Fibroblast of skin of left quadriceps (primary cell): ENCODE measurements at places on chromosomes 2 and 18.

DNA sequence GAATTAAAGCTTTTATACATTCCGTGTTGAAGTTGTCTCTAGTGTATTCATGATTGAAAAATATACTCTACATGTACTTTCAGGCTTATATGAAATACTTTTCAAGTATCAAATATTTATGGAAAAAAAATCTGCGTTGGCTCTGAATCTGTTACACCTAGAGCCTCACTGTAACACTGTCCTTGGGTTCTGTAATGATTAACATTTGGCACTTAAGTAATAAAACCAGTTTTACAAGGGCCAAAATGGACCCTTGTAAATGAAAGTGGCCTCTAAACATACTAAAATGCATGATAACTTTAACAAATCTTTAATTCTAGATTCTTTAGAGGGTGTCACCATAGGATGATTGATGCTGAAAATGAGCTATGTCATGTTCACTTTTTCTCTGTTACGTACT, 162.8 kb downstream of the PTPRM start:
- DNase-seq, result no peak

DNA sequence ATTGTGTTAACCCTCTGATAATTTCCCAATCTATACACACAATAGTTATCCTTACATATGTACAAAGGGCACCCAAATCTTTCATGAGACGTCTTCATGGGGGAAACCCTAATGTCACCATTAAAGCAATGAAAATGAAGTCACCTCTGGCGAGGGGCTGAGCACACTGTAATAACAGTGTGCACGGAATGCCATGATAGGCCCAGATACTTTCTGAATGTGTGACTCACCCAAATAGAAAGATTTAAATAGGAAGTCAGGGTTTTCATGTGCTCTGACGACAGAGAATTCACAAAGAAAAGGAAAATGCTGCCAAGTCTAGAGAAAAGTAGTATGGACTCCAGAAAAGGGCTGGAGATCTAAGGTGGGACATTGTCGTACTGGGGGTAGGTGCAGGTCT, 128.3 kb downstream of the SATB2 start:
- no peak for DNase-seq

- DNase-seq, result no peak
Measured at GRCh38 chr2:33581872-33582271, 17.2 kb downstream of the FAM98A start.

DNA sequence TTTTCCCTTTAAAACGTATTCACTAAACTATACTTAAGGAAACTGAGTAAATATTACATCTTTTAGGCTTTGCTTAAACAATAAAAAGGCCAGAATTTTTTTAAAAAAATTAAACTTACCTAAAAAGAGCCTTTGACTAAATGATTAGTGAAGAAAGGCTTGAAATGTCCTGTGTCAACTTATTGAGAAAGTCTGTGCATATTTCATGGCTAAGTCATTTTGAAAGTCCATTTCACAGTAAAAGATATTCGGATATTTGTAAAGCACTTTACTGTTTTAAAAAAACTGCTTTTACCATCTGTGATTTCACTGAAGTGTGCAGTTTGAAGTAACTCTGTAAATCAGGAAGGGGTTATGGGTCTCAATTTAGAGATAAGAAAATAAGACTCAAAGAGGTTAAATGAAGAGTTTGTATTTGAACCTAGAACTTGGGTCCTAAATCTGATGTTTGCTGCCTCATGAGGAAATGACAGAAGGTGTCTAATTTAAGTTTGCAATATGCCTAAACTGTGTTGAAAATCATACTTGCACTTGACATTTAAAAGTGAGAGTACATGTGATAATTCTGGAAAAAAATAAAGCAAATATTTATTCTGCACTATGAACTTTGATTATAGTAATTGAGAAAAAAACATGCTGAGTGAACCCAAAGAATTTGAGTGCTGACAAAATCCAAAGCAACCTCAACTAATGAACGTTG, 50.5 kb downstream of the RAB27B start:
- no peak for DNase-seq

DNA sequence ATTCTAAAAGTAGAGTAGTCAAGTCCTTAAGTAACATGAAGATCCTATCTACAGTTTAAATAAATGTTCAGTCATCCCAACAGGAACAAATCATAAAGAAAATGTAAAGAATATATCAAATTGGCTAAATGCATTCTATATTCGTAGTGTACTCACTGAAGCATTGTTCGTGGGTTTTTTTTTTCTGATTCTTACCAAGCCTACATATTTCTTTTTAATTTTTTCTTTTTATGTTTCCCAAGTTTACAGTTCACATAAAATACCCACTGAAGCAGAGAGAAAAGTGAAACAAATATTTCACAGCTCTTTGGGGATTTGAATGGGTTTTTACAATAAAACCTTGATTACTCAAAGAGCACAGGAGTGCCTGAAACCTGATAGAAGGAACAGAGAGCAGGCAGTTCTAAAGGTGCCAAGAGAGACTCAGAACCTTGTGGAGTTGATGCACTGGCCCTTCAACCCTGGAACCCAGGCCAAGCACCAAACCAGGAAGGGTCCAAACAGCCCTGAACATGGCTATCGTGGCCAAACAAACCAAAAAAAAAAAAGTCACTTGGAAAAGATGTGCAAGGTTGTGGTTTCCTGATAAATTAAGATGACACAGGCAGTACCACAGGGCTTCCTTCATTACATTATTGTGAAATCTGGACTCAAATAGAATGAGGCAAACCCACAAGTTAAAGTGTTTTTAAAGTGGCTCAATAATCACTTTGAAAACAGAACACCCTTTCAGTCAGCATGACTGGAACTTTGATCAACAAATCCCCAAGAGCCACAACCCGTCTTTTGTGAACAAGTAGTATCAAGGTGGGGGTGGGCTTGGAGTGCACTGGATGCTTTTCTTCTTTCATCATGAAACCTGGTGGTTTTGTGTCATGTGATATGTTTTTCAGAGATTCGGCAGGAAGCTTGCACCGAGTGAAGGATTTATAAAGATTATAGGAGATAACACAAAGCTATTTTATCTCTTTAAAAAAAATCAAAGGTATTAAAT, 245.0 kb upstream of the FN1 start:
- DNase-seq, result peak; percentile 78

DNA sequence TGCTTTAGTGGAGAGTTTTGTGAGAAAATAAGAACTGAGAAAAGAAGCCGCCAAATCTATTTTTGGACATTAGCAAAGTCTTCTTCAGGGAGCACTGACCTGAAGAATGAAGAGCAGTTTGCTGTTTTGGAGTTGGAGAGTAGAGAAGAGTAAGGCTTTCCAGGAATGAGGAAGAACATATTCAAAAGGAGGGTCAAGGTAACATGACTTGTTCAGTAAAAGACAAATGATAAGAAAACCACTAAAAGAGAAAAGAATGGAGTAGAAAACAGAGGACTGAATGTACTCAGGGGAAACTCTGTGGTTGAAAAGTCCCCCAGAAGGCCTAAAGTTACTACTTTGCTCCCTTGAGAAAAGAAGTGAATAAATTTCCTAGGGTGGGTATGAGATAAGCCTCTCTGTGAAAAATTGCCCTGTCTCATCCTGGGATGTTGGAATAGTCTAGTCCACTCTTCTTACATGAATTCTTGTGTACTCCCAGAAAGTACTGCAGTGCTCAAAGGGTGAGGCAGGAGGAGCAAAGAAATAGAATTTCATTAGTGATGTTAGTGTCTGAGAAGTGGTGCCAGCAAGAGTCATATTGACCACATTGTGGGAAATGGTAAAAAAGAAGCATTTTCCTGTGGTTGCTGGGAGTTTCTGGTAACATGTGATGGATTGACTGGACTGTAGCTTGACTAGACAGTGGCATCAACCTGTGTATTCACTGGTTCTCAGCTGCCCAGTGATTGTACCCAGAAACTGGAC, 27.8 kb downstream of the MBD5 start:
- no peak for DNase-seq

DNA sequence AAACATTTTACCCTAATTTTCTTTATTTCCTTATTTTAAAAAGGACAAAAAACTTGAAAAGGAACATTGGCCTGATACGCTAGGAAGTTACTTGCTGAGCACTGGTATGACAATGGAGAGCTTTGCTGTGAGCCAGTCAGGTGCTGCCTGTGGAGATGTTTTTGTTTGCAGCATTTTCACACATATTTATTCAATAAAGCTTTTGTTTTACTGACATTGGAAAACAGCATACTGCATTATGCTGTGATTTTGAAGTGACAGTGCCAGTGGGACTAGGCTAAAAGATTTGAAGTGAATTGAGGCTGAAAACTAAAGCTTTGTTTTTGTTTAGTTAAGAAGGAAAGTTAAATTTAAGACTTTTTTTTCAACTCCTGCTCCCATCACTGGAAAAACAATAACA, 470.7 kb upstream of the ZEB2 start:
- no peak for DNase-seq

- no peak for DNase-seq
Measured at GRCh38 chr2:222582928-222583327, 73.0 kb downstream of the FARSB start.

- no peak for DNase-seq
Measured at GRCh38 chr2:67865917-67866316, 196.9 kb downstream of the C1D start.

- DNase-seq, result no peak
Measured at GRCh38 chr2:6863792-6864191, 1.9 kb downstream of the CMPK2 start.

DNA sequence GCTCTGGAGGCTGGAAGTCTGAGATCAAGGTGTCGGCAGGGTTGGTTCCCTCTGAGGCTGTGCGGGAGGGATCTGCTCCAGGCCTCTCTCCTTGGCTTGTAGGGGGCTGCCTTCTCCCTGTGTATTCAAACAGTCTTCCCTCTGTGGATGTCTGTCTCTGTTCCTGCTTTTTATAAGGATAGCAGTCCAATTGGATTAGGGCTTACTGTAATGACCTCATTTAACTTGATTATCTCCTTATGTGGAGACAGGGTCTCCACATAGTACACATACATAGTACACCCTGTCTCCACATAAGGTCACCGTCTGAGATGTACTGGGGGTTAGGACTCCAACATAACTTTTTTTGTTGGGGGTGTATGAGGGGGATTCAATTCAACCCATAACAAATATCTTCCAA, 30.5 kb downstream of the TCF7L1 start:
- DNase-seq, result no peak

- no peak for DNase-seq
Measured at GRCh38 chr2:48714245-48714644, 41.3 kb downstream of the LHCGR start.

GRCh38 chr18:21393986-21394385, 152.0 kb downstream of the GREB1L start:
- DNase-seq, result no peak

DNA sequence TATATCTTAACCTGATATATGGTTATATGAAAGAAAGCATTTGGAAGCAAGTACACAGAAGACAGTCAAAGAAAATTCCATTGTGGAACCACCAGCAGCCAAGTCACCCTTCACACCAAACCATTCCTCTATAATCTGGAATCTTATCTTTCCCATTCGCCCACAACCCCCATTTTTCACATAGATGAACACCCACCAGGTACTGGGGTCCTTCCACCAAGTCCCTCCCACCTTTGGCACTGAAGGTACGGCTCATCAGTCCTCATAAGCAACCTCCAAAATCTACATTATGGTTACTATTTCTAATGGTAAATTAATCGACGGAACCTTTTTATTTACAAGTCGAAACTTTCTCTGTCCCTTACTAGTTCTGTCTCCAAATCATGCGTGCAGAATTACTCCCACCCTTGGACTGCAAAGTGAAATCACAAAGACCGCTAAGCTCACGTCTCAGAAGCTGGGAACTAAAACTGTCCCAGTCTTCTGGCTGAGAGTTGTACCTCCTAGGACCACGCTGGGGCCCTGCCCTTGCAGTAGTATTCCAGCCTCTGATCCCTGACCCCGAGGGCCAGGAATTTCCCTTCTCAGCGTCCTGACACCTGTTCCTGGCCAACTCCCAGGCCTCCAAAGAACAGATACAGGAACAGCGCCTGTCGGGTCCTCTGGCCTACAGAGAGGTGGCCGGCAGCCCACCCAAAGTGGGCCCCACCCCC, 702 bp downstream of the OLA1 start:
- DNase-seq, result no peak

DNA sequence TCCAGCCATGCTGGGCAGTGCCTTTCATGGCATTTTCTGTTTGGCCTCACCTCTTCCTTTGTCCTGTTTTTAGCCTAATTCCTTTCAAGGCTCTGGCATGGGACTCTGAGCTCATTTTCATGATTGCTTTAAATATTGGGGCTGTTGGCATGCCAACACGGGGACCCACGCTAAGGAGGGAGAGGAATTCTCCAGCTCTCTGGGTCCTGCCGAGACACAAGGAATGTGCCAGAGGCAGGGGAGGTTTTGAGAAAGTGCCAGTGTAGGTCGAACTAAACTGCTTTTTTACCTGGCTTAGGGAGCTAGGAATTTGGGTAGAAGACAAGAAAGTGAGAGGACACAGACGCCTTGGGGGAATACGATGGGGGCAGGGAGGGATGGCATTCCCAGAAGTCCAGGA, 42.3 kb downstream of the RPL37A start:
- no peak for DNase-seq

- DNase-seq, result no peak
Measured at GRCh38 chr2:201204655-201205514, 21.9 kb downstream of the CASP10 start.

DNA sequence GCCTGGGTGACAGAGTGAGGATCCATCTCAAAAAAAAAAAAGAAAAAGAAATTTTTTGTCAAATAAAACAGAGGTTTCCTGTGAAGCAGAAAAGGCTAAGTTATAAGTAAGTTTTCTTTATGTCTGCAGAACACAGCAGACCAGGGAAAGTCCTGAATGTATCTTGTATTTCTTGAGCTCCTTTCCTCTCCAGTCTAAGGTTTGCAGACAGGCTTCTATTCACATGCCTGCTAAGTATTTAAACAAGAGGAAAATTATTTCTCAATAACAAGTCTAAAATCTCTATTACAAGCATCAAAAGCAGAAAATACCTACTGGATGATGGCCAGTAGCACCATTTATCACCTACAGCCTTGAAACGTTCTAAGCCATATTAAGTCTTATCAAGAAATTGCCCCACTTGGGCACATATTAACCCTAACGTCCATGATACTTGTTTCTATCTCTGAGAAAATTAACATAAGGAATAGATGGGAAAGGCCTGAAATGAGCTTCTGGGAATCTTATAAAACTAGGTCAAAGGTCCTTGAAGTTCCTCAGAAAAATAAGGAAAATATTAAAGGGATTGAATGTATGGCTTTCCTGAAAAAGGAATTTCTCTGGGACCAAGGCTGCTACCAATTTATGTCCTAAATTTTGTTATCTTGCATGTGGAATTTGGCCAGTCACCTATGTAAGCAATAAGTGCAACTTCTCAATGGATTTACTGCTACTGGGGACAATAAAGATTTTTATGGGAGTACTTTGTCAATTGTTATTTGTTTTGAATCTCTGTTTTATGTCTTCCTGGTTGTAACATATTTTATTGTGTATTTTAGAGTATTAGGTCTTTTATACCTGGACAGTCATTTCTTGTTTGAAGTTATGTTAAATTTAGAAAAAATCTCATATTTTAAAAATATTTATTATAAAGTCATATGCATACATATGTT, 3.0 kb upstream of the REG1A start:
- DNase-seq, result no peak

- no peak for DNase-seq
Measured at GRCh38 chr18:39751921-39752320, 2186.3 kb upstream of the CELF4 start.
